T follicular helper cell (primary cell): ENCODE measurements at places on chromosomes 13 and 19.

GRCh38 chr13:86684402-86684801 is 885.2 kb upstream of the SLITRK6 start:
- no peak for DNase-seq

GRCh38 chr13:33169273-33169980 is 116.1 kb downstream of the STARD13 start:
- DNase-seq = no peak

DNA sequence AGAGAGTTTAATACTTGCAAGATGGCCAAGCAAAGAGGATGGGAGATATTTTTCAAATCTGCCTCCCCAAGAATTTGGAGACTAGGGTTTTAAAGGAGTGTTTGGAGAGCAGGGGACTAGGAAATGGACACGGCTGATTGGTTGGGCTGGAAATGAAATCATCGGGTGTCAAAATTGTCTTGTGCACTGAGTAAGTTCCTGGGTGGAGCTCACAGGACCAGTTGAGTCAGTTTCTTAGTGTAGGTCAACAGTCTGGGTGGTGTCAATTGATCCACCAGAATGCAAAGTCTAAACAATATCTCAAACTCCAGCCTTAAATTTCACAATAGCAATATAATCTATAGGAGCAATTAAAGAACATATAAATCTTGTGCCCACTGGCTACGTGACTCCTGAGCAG is 23.0 kb upstream of the CEACAM4 start:
- DNase-seq = no peak

DNA sequence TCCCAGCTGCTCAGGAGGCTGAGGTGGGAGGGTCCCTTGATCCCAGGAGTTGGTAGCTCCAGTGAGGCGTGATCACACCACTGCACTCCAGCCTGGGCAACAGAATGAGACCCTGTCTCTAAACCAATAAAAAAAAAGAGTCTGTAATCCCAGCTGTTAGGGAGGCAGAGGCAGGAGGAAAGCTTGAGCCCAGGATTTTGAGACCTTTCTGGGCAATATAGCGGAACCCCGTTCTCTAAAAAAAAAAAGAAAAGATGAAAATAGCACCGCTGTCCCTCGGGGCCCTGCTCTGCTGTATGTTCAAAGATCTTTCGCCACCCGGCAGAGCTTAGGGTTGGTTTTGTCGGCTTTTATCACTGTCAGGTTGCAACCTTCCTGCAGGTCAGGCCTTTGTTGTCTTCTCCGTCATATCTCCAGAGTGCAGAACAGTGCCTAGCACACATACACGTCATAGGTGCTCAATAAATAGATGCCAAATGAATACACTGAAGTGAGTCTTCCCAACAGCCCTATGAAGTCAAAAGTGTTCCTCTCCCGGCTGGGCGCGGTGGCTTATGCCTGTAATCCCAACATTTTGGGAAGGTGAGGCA is 13.4 kb upstream of the BCAM start:
- DNase-seq = no peak

GRCh38 chr19:38293281-38293680 is 10.8 kb upstream of the C19orf33 start:
- no peak for DNase-seq
